ENCODE measurements at places on chromosomes 4 and X. TPM values are rescaled to one million over a fixed set of nuclear protein-coding genes. Genes with fewer than 3 reads are reported as not detected.

Gene SFRP2
- 7.2 TPM for total RNA-seq

Gene ALAS2
- total RNA-seq = not detected

Gene PROM1
- total RNA-seq = 33.8 TPM

- no peaks in the 10 kb centered on the region for H3K4me1 ChIP-seq
- H3K27ac ChIP-seq = no peak overlapping the region
- no peaks in the 10 kb centered on the region for H3K27me3 ChIP-seq
- no peak overlapping the region for H3K4me3 ChIP-seq
- no peak for DNase-seq
- H3K36me3 ChIP-seq = no peaks in the 10 kb centered on the region
Measured at GRCh38 chr4:145784036-145784435, 104.1 kb downstream of the C4orf51 start.

- no peak overlapping the region for H3K27ac ChIP-seq
- H3K4me3 ChIP-seq = no peak overlapping the region
- H3K36me3 ChIP-seq = no peaks in the 10 kb centered on the region
Measured at GRCh38 chr4:153472122-153473037, 6.2 kb downstream of the TMEM131L start.

- no peaks in the 10 kb centered on the region for H3K36me3 ChIP-seq
- H3K4me3 ChIP-seq = no peak overlapping the region
- no peak for DNase-seq
- no peak overlapping the region for H3K27ac ChIP-seq
- no peaks in the 10 kb centered on the region for H3K27me3 ChIP-seq
- no peaks in the 10 kb centered on the region for H3K4me1 ChIP-seq
Measured at GRCh38 chr4:14338585-14339265, 663.6 kb upstream of the CPEB2 start.

DNA sequence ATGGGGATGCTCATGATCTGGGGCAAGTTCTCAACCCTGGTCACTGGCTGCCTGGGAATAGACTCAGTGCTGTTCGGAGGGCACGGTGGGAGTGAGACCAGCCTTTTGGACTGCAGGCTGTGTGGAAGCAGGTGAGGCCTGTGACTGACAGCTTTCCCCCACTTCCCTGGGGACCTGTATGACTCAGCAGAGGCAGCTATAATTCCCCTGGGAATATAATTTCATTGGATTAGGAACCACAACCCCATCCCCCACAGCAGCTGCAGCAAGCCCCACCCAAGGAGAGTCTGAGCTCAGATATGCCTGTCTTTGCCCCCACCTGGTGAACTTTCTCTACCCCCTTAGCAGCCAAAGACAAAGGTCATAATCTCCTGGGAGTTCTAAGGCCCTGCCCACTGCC is 408.6 kb downstream of the PPP3CA start:
- DNase-seq = no peak
- no peak overlapping the region for H3K27ac ChIP-seq
- no peaks in the 10 kb centered on the region for H3K27me3 ChIP-seq
- no peaks in the 10 kb centered on the region for H3K4me1 ChIP-seq
- no peaks in the 10 kb centered on the region for H3K36me3 ChIP-seq
- no peak overlapping the region for H3K4me3 ChIP-seq

GRCh38 chr4:37893164-37893563 is 2.3 kb downstream of the TBC1D1 start:
- no peak overlapping the region for H3K4me3 ChIP-seq
- H3K4me1 ChIP-seq = no peaks in the 10 kb centered on the region
- H3K27me3 ChIP-seq = no peaks in the 10 kb centered on the region
- H3K27ac ChIP-seq = peak overlapping the region; percentile 13
- no peaks in the 10 kb centered on the region for H3K36me3 ChIP-seq
- DNase-seq = no peak
